ENCODE measurements at places on chromosomes 7 and 10.

GRCh38 chr10:18793951-18794350, 134.7 kb downstream of the ARL5B start:
- peak; percentile 6 for DNase-seq

GRCh38 chr10:48951707-48952106, 12.1 kb upstream of the LRRC18 start:
- DNase-seq: no peak

GRCh38 chr7:79979437-79979836, 155.2 kb upstream of the GNAI1 start:
- peak; percentile 58 for DNase-seq

DNA sequence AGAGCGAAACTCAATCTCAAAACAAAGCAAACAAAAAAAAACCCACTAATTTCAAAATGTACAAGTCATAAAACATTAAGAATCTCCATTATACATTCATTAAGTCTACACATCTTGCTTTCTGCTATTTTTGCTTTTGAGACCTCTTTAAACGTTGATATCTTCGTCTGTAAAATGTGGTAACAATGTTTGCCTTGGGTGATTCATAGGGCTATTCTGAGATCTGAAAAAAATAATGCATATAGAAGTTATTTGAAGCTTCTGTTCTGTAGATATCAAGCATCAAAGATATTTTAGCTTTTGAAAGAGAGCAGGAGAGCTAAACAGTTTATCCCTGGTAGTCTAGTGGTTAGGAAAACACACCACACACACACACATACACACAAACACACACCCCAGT, 158.1 kb upstream of the PLXDC2 start:
- no peak for DNase-seq

- DNase-seq: no peak
These were observed 22.3 kb upstream of the FAM133B start for GRCh38 chr7:92612501-92612900.

DNA sequence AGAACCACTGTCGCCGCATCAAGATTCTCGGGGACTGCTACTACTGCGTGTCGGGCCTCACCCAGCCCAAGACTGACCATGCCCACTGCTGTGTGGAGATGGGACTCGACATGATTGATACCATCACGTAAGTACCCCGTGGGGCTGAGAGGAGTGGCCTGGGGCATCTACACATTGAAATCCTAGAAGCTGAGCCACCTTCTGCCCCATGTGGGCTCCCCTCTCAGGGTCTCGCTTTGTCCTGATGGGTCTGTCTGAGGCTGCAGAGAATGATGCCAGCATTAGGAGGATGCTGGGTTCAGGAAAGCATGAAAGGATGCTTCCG, 74.5 kb downstream of the ADCY1 start:
- no peak for DNase-seq

DNA sequence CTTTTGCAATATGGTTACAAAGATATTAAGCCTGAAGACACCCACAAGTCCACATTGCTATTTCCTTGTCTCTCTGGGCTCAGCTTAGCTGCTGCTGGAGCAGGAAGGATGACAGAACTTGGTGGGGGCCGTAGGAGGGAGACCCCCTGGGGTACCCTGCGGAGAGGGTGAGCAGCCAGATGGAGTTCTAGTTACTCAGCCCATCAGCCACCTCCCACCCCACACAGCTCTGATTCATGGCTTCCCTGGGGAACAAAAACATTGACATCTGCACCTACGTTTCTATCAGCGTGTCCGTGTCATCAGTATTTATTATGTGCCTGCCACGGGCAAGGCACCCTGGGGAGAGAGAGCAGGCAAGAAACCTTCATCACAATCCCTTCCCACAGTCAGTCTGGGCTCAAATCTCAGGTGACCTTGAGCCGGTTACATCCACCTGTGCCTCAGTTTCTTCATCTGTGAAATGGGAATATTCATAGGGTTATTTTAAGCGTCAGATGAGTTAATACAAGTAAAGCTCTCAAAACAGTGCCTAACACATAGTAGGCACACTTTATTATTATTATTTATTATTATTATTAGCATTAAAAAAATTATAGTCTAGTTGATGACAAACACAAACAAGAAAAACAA, 131.5 kb downstream of the C10orf105 start:
- no peak for DNase-seq

- no peak for DNase-seq
These were observed 19.5 kb downstream of the C10orf67 start for GRCh38 chr10:23325132-23325531.

- DNase-seq: no peak
These were observed 126.0 kb downstream of the GATA3 start for GRCh38 chr10:8180360-8181109.

DNA sequence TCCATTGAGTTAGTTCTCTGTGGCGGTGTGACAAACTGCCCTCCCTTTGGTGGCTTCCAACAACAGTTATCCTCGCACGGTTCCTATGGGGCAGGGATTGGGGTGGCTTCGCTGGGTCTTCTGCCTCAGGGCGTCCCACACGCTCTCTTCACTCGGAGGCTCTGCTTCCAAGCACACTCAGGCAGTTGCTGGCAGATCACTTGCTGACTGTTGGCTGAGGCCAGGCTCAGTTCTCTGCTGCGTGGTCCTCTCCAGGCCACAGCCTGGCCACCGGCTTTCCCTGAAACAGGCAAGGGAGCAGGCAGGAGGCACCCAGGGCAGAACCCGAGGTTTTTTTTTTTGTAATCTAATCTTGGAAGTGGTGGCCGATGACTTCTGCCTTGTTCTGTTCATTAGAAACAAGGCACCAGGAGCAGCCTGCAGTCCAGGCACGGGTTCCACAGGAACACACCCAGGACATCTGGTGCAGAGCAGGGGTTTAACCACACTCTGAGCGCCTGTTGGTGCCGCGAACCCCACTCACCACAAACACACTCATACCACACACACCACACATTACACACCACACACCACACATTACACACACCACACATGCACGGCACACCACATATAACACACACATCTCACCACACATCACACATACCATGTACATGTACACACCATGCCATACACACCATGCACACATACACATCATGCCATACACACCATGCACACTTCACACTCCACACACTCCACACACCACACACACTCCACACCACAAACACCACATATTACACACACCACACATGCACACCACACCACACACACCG, 112.2 kb downstream of the PTPN20 start:
- DNase-seq: no peak

DNA sequence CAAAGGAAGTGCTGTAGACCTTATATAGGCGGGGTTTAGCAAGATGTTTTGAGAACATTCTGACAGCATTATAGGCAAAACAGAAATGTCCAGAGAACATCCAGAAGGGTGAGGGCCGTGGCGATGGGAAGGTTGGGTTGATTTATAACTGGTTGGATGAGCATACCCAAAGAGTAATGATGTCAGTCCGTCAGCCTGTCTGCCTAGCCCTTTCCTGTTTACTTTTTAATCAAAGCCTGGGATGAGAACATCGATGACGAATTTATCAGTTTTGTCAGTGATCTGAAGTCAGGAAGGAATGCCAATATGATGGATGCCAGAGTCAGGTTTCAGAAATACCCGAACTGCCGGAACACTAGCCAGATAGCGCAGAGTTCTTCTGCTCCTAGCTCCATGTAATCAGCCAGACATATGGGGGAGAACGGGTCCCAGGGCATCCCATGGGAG, 33.8 kb upstream of the TRIM8 start:
- DNase-seq: no peak

DNA sequence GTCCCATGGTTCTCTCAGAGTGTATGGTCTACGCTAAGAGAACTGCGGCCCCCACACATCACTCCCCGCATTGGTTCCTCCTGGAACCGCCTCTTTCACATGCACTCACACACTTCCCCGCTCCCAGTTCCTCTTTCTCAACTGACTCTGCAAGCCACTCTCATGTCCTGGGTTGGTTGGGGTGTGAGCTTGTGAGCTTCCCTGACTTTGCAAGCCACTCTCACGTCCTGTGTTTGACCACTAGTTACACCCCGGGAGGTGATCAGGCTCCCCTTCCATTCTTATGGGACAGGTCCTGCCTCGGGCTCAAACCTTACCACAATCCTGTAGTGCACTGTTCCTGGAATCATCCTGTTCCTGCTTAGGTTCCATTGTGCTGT, 105.0 kb downstream of the TRIM24 start:
- DNase-seq: no peak

GRCh38 chr10:79910344-79910743, 38.6 kb downstream of the SFTPD start:
- DNase-seq: no peak

GRCh38 chr7:16984375-16984774, 102.6 kb upstream of the AGR3 start:
- no peak for DNase-seq

DNA sequence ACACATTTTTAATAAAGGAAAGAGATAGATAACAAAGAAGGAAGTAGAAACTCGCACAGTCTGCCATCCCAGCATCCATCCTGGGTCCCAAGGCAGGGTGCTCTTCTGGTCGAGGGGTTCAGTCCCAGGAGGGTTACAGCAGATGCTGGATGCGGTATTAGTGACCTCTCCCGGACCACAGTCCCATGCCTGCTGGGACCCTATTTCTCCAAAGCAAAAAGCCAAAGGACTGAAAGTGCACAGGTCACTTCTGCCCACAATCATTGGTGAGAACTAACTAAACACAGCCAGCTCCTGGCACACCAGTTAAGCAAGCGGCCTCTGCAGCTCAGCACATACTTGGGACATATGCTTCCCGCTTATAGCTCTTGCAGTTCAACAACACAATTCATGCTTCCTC, 96.1 kb upstream of the HABP2 start:
- no peak for DNase-seq

DNA sequence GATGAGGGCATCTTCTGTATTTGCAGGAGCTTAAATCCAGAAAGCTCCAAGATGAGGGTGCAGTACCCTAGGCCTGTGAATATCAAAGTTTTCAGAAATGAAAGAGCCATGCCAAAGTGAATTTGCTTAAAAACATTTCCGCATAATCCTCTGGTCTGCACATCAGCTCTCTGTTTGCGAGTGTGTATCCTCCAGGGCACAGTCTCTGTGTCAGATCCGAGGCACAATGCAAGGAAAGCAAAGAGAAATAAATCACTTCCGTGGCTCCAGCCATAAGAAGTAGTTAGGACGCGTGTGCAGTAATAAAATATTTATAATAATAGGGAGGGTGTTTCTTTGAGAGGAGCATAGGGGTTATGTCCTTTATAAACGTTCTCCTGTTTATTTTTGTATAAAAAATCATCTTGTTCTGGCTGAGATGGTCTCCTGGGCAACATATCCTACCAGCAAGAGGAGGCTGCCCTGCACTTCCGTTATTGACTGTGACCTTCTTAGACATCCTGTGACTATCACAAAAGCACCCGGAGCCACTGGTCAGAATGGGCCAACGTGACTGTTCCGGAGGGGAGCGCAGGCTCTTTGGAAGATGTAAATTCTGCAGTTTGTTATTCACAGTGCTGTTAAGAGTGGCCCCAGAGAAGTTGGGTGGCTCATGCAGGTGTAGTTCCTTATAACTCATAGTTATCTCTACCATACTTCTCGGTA, 667.6 kb upstream of the FOXK1 start:
- DNase-seq: no peak

GRCh38 chr10:129501652-129502436, 34.8 kb downstream of the MGMT start:
- no peak for DNase-seq

GRCh38 chr7:55486192-55486590, 86.1 kb downstream of the VOPP1 start:
- DNase-seq: no peak

DNA sequence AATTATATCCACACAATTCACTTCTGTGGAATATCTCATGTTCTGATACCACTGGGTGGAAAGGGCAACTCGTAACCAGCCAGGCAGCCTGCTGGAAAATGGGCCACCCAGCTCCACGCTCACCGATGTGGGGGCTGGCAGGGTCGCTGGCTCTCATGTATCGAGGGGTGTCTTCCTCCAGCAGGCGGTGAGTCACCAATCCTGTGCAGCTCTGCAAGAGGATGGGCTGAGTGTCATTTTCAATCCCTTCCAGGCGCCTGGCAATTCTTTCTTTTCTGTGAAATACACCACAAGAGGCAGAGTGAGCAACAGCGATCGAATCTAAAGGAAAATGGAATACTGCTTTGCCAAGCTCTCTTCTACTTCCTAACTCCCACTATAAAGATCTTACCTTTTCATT, 80.1 kb downstream of the SVIL start:
- DNase-seq: peak; percentile 18

- peak; percentile 84 for DNase-seq
These were observed 16.5 kb downstream of the DENND10 start for GRCh38 chr10:119120413-119120867.

DNA sequence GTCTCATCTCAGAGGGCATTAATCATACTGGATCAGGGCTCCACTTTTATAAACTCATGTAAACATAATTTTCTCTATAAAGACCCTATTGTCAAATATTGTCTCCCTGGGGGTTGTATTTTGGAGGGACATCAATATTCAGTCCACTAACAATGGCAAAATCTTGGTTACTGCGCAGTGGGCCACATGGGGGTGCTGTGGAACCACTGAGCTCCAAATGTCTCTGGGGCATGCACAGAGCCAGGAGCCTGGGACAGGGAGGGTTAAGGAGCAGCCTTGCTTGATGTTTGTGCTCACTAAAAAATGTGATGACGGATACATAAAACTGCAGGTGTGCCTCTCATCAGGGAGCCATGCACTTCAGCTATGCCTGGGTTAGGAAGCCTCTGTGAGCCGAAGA, 62.1 kb upstream of the PRSS58 start:
- no peak for DNase-seq

DNA sequence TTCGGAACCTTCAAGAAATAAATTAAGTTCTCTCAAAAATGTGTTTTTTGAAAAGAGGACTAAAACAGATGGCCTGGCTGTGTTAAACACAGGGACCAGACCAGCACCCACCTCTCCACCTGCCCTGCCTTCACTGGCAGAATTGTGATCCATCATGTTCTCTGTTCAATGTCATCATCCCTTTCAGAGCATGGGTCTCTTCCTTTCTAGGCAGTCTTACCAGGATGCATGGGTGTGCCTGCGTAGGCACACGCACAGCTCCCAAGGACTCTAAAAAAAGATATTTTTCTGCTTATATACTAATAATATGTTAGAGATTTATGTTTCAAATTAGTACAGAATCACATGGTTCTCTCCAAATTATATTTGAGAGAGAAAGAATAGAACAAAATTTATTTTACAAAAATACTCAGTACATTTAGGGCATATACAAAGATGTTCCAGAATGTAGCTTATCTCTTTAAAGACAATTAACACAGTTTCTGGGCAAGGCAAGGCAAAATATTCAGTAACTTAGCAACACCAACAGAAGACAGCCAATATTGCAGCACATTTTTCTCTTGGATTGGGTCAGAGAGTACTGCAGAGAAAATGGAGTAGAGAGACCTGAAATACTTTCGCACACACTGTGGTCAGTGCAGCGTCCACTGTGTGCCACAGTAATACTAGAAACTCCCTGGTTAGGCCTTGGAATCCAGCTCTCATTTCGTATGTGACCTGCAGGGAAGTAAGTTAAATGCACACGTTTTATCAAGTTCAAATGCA, 52.8 kb downstream of the EGFR start:
- no peak for DNase-seq
